ENCODE measurements at places on chromosomes 7 and 10.

DNA sequence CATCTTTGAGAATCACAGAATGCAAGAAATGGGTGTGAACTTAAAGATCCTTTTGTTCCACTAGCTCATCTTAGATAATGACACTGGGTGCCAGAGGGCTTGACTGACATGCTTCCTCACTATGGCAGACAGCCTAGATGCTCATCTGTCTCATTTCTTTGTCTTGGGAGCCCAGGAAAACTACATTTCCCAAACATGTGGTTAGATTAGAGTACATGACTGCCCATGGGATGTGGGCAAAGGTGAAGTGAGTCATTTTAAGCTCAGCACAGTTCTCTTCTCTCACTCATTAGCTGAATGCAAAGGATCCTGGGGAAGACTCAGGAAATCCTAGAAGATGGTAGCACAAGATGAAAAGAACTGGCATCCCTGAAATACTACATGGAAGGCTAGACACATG is 32.5 kb upstream of the TBX20 start:
- DNase-seq: no peak

DNA sequence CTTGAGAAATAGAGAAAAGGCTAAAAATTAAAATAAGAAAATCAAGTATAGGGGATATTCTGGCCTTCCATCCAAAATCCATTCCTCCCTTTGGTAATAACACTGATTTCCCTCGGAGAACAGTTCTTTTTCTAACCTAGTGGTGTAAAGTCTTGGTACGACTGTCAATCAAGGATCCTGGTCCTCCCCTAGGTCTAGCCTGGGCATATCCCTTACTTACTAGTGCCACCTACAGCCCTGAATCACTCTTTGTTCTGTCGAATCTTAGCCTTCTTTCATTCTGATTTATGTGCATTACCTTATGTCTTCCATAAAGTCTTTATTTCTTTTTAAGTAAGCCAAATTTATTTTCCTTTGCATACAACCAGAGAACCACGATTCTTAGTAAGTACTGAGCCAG is 298.7 kb upstream of the LRRTM3 start:
- DNase-seq: no peak

GRCh38 chr10:104330168-104331110 is 7.8 kb downstream of the ITPRIP start:
- DNase-seq: no peak

DNA sequence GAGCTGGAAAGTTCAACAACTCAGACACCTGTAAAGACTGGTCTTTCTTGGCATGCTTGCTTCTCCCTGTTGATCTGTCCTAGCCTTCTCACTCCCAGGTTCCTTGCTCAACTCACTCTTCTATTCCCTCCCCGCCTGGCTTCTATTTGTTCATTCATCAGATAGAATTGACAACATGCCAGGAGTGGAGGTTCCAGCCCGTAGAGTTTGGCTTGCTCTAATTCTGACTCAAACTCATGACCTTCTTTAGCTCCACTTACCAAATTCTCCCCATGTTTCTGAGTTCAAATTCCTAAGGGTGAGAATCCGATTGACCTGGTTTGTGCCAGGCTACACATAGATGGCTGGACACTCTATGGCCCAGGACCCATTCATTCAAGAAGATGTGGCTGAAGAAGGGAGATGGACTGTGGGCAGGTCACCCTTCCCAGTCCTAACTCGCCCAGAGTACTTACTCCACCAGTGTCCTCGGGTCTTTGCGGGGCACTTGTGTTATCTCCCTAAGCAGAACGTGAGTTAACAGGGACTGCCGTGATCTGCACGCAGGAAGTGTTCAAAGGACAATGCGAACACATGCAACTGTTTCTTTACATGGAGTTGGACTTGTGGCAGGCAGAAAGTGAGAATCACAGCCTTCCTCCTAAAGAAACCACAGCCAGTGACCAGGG is 4.0 kb upstream of the TMEM236 start:
- DNase-seq: no peak

GRCh38 chr7:158588878-158589442 is 1.3 kb upstream of the PTPRN2 start:
- DNase-seq: no peak

DNA sequence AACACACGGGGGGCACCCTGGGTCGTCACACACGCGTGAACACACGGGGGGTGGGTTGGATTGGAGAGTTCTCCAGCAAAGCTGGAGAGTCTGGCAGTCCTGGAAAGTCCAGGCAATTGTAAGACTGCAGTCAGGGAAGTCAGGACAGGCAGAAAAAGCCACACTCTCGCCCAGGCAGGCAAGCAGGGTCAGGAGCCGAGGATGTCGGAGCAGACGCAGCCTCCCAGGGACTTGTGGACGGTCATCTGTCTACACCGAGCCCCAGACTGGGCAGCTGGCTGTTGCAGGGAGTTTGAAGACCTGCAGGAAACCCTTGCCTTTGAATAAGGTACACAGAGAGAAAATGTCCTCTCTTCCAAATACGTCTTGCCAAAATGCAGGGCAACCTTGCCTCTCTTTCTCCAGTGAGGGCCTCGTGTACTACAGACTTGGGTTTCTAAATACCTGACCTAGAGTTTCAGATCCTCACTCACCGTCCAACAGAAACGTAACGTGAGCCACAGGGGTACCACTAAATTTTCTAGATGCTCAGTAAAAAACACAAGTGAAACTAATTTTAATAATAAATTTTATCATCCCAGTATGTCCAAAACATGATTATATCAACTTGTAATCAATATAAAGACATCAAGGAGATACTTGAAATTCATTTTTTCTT is 176.7 kb downstream of the ADARB2 start:
- DNase-seq: no peak

- DNase-seq: no peak
Observed at GRCh38 chr10:50536617-50537240, 87.0 kb downstream of the SGMS1 start.

DNA sequence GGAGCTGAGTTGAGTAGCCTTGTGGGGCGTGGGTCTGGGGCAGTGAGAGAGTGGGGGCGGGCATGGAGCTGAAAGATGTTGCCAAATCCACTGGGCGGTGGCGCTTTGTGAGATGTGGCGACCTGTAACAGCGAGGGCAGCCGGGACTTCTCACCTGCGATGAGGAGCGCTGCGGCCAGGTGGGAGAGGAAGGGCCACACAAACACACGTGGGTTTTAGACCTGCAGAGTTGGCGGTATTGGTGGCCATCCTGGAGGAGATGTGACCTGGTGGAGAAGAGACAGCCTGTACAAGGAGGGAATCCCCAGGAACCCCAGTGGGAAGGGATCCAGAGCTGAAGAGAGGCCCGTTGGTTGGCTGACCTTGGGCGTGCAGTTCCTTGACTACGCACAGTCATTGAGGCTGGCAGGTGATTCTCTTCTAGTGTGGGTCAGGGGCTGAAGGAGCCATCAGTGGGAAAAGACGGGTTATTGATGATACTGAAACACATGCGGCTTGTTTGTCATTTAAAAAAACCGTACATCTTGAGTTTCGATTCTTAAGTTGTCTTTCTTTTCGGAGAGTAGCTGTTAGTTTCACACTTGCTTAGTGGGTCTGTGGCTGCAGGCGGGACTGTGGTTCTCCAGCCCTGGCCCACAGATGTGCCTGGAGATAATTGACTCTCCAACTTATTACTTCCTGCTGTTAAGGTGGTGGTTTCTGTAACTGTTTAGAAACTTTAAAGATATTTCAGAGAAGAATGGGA is 2.4 kb downstream of the CHST12 start:
- no peak for DNase-seq

- no peak for DNase-seq
Observed at GRCh38 chr7:17123020-17123419, 175.4 kb upstream of the AHR start.

DNA sequence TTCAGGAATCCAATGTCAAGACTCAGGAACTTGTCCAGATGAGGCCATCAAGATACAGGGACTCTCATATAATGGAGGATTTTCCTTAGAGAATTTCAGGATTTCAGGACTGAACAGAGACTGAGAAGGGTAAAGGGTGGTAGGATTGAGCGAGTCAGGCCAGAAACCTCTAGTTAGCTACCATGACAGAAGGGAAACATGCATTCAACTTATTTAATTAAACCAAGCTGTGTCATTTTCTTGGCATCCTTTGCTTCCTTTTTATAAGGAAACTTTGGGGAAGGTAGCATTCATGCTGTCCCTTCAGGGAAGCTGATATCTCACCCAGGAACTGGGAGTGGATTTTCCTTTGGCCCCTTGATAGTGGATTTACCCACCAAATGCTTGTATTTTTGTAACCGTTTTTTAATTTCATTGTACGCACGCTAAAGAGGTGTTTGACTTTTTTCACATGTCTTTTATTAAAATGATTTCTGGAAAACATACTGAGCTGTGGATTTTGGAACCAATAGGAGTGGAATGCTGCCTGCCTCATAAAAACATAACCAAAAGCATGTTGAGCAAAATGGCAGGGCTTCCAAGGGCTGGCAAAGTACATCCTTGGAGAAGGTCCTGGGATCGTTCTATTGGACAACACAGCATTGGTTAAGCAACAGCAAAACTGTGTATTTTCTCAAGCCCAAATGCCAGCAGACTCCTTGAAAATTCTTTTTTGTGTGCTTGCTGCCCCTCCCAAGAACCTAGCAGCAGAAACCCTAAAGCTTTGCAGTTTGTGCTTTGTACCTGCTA is 104.5 kb downstream of the CXCL12 start:
- DNase-seq: no peak

GRCh38 chr7:158064631-158065030 is 523.0 kb downstream of the PTPRN2 start:
- no peak for DNase-seq

- no peak for DNase-seq
Observed at GRCh38 chr10:132364594-132364970, 32.4 kb upstream of the PWWP2B start.
